CD4-positive, alpha-beta T cell treated with Interferon alpha-2 for 1 hour (primary cell): ENCODE measurements at places on chromosomes 11 and 22.

GRCh38 chr22:27238935-27239510 is 562.5 kb downstream of the MN1 start:
- no peak for DNase-seq

DNA sequence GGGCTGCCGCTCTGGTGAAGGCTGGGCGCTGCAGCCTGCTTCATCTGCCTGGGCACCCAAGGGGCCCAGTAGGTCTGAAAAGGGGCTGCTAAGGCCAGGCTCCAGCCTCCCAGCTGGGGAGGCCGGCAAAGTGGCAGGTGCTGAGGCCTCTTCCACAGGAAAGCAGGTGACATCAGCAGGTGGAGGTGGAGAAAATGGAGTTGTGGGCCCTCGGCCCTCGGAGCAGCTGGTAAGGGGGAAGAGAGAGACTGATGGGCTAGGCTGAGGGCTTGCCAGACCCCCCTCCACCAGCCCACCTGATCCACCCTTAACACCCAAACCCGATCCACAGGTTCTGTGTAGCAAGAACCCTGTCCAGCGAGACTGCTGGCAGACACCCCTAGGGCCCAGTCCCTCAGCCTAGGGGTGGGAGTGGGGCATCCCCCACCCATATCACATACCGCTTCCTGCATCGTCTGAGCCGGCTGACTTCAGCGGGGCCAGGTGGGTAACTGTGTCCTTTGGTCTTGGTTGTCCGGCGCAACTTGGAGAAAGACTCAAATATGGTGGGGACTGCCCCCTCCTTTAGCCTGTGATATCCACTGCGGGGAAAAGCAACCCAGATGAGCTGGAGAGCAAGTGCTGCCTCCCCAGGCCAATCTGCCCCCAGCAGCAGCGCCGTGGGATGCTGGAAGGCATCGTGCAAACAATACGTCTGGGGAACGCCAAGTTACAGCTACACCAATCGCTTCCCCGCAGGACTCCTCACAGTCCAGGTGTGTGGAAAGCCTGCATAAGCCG is 1.5 kb downstream of the THAP7 start:
- no peak for DNase-seq

DNA sequence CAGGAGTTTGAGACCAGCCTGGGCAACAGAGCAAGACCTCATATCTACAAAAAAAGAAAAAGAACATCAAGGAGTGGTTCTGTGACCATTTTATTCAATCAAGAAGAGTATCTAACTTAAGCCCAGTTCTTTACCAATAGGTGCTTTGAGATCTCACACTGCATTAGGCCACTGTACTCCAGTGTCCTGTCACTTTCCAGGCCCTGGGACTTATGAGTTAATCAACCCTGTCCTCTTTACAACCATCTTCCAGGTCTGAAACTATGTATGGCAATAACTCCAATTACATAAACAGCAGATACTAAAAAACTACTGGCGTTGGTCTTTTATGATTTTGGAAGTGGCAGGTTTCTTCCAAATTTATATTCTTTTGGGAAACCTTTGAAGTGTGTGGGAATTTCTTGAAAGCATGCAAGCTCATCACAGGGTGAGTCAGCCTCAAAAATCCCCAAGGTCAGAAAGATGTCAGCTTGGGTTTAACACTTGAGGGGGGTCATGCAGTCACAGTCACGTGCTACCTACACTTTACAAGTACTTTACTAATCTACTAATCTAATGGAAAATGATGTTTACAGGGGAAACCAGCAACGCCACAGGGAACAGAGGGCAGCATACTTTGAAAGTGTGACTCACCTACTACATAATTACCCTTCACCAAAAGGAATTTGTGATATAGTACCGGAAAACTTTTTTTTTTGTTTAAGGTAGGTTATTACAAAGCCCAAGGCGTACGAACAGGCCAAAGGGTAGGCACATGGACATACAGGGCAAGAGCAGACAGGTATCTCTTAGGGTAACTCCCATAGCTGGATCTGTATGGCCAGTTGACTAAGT is 15.6 kb downstream of the PISD start:
- no peak for DNase-seq

DNA sequence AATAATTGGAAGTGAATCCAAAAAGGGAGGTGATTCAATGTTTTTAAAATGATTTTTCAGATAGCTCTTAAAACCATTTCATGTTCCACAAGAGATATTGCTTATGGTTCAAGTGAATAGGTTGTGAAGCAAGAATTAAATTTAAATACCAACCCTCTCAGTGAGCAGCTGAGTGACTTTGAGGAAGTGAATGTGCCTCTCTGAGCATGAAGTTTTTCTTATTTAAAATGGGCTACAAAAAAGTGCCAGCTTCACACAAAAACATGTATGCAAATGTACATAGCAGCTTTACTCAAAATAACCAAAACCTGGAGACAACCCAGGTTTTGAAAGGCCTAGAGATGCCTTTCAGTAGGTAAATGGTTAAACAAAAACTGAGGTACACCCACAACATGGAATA is 35.5 kb upstream of the GAB4 start:
- DNase-seq = no peak

DNA sequence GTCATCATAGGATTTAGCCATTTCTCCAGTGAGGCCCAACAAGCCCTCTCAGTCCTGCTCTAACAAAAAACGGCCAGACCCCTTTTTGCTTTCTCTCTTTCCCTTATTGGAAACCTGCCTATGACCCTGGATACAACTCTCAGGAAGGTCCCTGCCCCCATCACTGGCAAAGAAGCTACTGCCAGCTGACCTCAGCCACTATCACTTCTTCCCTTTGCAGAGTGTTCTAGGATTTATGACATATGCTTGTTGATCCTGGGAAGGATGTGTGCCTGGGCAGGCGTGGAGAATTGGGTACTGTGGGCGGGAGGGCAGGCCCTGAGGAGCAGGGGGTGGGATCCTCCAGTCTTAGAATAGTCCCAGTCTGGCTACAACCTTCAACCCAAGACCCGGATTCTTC is 7.5 kb downstream of the PGAP2 start:
- no peak for DNase-seq

DNA sequence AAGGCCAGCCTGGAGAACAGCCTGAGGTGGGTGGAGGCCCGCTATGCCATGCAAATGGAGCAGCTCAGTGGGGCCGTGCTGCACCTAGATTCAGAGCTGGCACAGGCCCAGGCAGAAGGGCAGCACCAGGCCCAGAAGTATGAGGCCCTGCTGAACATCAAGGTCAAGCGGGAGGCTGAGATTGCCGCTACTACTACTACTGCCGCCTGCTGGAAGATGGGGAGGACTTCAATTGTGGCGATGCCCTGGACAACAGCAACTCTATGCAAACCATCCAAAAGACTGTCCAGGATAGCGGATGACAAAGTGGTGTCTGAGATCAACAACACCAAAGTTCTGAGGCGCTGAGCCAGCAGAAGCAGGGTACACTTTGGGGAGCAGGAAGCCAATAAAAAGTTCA is 3.1 kb upstream of the TMEM218 start:
- DNase-seq = no peak

- DNase-seq = no peak
Observed at GRCh38 chr22:49764127-49764581, 63.5 kb downstream of the BRD1 start.

DNA sequence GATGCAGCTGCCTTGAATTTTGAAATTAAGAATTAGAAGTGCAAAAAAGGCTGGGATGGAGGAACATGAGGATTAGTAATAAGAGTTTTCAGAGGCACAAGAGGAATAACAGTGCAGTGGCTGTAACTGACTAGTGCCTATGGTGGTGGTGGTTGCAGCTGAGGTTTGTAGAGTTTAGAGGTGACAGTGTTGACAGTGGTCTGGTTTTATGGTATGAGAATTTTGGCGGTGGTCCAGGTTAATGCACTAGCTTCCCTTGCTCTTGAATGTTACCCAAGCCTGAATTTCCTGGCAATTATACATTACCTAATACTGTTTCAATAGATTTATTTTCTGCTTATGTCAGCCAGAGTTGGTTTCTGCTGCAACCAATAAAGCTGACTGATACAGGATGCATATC is 112.8 kb upstream of the C11orf87 start:
- DNase-seq = no peak

GRCh38 chr11:114317787-114318137 is 21.6 kb downstream of the NNMT start:
- DNase-seq = no peak

GRCh38 chr22:28938286-28938833 is 55.0 kb downstream of the ZNRF3 start:
- DNase-seq = no peak

GRCh38 chr11:5553343-5553742 is 5.0 kb upstream of the OR52H1 start:
- no peak for DNase-seq

- DNase-seq = no peak
Observed at GRCh38 chr11:134338654-134339053, 6.9 kb downstream of the GLB1L2 start.
